Epithelial cell of proximal tubule (primary cell): ENCODE measurements at places on chromosomes 3 and 15. TPM values are rescaled to one million over a fixed set of nuclear protein-coding genes. Genes with fewer than 3 reads are reported as not detected.

The GPX1 gene
- total RNA-seq, result 339 and 557 TPM in 2 replicates

The ADGRG7 gene
- not detected in 2 replicates for total RNA-seq

The A4GNT gene
- not detected in 2 replicates for total RNA-seq

The TYRO3 gene
- 2.8 and 6.4 TPM in 2 replicates for total RNA-seq

The ACP3 gene
- total RNA-seq, result 0.46 TPM in 1 of 2 replicates, not detected in the other

The ZPLD1 gene
- 0.07 and 0.69 TPM in 2 replicates for total RNA-seq

The CCR2 gene
- total RNA-seq, result not detected in 2 replicates

The NT5DC2 gene
- 144 and 229 TPM in 2 replicates for total RNA-seq

GRCh38 chr3:151675858-151676615 is 57.7 kb upstream of the AADACL2 start:
- no peak for DNase-seq

DNA sequence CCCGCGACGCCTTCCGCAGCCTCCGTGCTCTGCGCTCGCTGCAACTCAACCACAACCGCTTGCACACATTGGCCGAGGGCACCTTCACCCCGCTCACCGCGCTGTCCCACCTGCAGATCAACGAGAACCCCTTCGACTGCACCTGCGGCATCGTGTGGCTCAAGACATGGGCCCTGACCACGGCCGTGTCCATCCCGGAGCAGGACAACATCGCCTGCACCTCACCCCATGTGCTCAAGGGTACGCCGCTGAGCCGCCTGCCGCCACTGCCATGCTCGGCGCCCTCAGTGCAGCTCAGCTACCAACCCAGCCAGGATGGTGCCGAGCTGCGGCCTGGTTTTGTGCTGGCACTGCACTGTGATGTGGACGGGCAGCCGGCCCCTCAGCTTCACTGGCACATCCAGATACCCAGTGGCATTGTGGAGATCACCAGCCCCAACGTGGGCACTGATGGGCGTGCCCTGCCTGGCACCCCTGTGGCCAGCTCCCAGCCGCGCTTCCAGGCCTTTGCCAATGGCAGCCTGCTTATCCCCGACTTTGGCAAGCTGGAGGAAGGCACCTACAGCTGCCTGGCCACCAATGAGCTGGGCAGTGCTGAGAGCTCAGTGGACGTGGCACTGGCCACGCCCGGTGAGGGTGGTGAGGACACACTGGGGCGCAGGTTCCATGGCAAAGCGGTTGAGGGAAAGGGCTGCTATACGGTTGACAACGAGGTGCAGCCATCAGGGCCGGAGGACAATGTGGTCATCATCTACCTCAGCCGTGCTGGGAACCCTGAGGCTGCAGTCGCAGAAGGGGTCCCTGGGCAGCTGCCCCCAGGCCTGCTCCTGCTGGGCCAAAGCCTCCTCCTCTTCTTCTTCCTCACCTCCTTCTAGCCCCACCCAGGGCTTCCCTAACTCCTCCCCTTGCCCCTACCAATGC is 2.0 kb downstream of the ISLR start:
- DNase-seq, result no peak

DNA sequence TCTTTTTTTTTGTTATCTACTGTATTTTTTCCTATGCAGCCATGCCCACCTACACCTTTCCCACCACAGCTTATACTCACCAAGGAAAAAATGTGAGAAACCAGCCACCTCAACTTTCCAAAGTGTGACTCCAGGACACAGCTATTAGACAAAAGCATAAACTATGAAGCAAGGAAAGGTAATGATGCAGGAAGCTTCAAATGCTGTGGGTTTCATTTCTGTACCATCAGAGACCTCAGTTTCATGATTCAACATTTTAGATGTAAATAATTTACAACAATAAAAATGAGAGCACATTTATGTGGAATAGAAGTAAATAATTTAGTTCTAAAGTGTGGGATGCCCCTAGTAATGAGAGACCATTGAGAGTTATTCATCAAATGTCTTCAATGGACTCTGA is 115.1 kb downstream of the CDIN1 start:
- no peak for DNase-seq

- peak; percentile 88 for DNase-seq
These were observed 778.5 kb downstream of the NTRK3 start for GRCh38 chr15:87477737-87478686.

DNA sequence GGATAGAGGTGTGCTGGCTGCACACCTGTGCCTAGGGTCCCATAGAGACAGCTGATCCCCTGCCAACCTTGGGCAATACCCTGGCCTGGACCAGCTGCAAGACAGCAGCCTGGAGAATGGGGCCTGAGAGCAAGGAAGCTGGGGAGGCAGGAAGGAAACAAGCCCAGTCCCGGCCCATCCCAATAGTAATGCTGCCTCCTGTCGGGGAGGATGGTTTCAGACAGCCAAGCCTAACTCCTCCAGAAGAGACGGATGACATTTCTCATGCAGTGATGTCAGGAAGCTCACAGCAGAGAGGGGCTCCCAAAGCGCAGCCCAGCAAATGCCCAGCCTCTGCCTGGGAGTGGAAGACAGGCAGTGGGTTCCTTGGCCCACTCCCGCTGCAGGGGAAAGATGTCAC is 408.8 kb downstream of the OCA2 start:
- no peak for DNase-seq

DNA sequence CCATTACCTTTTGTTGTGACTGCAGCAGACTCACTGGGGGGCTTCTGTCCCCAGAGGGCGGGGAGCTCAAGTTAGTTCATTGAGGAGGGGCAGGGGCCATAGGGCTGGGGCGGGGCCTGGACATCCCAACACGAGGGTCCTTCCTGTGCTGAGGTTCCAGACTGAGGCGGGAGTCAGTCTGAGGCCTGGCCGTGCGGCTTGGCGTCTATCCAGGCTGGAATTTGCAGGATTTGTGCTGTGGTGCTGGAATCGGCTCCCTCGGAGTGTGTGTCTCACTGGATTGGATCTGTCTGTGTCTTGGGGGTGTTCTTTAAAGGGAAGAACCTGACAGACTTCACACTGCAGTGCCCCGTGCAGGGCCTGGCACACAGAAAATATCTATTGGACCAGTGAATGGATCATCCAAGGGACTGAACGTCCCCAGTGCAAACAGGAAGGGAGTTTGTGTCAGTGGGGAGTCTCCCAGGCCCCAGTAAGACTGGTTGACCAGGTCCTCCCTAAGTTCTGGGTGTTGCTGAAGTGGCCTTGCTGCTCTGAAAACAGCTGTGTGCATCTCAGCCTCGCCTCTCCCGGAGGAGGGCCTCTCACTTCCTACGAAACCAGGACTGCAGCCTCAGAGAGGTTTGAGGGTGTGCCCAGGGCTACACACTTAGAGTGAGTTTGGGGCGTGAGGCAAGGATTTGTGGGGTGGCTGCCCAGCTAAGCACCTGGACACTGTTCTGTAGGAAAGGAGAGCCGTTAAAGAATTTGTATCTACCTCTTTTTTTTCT is 26.1 kb downstream of the GOLGA6L2 start:
- DNase-seq, result no peak

DNA sequence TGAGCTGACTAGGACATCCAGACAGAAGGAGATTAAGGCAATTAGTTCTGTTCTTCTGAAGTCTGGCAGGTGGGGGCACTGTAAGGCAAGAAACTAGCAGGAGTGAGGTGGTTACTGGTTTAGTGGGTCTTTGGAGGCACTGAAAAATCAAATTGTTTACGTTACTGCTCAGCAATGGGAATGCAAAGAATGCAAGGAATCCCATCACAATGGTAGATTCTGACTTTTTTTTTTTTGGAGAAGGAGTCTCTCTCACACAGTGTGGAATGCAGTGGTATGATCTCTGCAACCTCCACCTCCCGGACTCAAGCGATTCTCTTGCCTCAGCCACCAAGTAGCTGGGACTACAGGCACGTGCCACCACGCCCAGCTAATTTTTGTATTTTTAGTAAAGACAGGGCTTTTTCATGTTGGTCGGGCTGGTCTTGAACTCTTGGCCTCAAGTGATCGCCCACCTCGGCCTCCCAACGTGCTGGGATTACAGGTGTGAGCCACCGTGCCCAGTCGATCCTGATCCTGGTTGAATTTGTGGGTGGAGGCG is 16.4 kb downstream of the FAM107A start:
- peak; percentile 74 for DNase-seq

GRCh38 chr15:59140422-59141226 is 35.7 kb downstream of the CCNB2 start:
- DNase-seq, result no peak

DNA sequence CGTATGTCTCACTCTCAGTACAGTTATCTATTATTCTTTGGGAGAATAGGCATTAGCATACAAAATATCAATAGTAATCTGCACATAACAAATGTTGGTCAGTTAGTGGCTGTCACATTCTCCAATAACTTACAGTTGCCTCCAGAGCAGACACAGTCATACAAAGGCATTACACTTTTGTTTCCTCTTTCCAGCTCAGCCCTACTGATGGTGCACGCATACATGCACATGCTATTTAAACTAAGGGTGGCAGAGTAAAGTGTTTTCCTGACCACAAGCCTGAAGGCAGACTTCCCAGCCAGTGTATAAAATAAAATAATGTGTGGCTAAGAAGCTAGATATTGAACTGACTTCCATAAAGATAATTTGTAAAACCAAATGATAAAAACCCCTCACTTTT is 47.6 kb downstream of the PHLDB2 start:
- no peak for DNase-seq

DNA sequence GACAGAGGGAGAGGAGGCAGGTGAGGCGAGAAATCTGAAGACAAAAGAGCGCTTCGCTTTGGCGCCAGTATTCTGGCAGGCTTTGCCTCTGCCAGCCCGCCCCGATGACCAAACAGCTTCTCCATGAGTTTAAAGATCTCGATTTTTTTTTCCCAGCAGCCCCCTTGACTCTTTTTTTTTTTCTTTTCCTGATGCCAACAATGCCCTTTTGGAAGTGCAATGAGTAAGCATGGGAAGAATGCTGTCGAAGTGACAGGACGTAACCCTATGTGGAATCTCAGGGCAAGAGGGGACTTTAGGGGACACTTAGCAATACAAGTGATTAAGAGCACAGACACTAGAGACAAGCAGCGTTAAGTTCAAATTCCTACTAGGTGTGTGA is 211.7 kb downstream of the FGF12 start:
- no peak for DNase-seq
